Right cardiac atrium (tissue), 5 donors: ENCODE measurements at places on chromosomes 6 and 20. TPM values are rescaled to one million over a fixed set of nuclear protein-coding genes. Genes with fewer than 3 reads are reported as not detected.

C20orf202 gene
- 0.27 TPM for polyA plus RNA-seq

C6orf52 gene
- polyA plus RNA-seq, result 0.29 TPM

NR2E1 gene
- polyA plus RNA-seq, result not detected

GPLD1 gene
- 0.52 TPM for polyA plus RNA-seq

DPPA5 gene
- not detected for polyA plus RNA-seq

SNAI1 gene
- polyA plus RNA-seq, result 8.4 TPM

OR2H2 gene
- not detected for polyA plus RNA-seq
